ENCODE measurements at places on chromosomes 11 and 22.

DNA sequence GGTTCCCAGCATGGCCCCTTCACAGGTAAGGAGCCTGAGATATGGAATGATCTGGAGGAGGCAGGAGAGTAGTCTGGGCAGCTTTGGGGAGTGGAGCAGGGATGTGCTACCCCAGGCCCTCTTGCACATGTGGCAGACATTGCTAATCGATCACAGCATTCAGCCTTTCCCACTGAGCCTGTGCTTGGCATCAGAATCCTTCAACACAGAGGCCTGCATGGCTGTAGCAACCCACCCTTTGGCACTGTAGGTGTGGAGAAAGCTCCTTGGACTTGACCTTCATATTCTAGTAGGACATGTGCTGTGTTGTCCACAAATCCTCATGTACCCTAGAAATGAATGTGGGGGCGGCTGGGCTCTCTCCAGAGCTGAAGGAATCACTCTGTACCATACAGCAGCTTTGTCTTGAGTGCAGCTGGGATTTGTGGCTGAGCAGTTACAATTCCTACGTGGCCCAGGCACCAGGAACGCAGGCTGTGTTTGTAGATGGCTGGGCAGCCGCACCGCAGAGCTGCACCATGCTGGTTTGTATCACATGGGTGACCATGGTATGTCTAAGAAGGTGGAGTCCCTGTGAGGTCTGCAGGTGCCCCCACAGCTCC is 21.8 kb upstream of the PPP6R3 start:
- no peak for DNase-seq

DNA sequence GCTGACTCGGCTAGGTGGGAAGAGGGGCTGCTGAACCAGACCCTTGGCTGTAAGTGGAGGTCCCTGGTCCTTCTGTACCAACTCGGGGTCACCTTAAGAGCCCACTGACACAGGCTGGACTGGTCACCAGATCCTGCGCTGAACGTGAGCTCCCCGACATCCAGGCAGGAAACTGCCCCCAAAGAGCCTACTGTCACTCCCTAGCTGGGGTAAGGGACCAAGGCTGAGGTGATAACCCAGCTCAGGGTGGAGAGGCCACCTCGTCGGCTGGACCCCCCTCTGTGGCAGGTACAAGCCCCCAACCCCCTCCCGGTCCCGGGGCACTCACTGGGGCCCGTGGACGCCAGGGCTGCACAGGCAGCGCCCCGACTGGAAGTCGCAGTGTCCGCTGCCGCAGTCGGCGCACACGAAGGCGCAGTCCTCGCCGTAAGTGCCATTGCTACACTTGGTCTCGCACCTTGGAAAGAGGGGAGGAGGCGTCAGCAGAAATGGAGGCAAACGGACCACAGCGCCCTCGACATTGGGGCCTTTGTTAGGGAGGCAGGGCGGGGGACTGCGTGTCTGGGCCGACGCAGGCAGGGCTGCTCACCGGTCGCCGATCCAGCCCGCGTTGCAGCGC is 7.4 kb downstream of the SCARF2 start:
- no peak for DNase-seq

DNA sequence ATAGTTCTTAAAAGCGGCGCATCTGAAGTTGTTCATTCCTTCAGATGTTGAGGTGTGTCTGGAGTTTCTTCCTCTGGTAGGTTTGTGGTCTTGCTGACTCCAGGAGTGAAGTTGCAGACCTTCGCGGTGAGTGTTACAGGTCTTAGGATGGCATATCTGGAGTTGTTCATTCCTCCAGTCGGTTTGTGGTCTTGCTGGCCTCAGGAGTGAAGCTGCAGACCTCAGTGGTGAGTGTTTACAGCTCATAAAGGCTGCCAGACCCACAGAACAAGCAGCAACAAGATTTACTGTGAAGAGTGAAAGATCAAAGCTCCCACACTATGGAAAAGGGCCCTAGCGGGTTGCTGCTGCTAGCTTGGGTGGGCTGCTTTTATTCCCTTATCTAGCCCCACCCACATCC is 201.7 kb upstream of the PDGFD start:
- no peak for DNase-seq

GRCh38 chr11:64747961-64748665 is 4.2 kb upstream of the RASGRP2 start:
- no peak for DNase-seq

DNA sequence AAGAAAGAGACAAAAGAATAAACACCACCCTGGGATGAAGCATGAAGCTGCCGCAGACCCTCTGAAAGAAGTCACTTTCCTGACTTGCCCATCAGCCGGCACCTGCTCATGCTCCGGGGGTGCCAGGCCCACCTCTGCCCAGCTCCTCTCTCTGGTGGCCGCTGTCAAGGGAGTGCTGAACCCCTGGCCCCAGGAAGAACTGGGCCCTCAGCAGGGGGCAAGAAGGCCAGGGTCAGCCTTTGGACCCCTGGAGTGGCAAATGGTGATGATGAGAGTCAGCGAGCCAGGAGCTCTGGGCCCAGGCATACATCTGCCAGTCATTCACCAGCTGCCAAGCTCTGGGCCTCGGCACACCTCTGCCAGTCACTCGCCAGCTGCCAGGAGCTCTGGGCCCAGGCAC is 17.4 kb downstream of the TTLL8 start:
- no peak for DNase-seq

DNA sequence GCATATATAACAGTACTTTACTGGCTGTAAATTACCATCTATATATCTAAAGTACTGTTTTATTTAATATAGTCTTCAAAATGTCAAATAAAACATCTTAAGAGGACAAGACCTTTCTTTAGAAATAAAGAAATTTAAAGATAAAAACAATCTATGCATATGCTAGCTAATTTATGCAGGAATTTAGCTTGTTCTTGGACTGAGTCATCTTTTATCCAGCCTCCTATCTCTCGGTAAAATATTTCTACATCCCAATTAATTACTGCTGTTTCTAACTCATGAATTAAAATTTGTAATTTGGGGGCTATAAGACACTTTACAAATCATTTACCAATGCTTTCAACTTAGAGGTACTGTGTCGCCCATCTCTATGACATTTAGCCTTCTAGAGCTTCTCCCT is 72.8 kb upstream of the DDI1 start:
- DNase-seq = no peak

GRCh38 chr11:106463796-106464201 is 386.3 kb downstream of the AASDHPPT start:
- no peak for DNase-seq

- peak; percentile 64 for DNase-seq
These were observed 19.5 kb downstream of the PIK3IP1 start for GRCh38 chr22:31272522-31273446.

DNA sequence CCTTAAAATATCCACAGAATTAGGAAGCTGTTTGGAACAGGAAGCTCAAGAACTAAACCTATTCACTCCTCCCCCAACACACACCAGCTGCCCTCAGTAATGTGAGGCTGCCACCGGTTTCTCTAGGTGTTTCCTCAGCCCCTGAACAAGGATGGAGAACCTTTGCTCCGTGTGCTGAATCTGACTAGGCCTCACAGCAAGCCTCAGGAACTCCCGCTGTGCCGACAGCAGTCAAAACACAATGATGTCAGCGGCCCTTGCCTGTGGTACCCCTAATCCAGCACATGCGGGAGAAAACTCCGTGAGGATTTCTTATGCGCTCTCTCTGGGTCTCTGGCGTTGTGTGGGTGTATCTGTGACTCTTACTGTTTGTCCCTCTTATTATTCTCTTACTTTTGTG is 153.3 kb downstream of the EFCAB6 start:
- no peak for DNase-seq

- DNase-seq = no peak
These were observed 1.2 kb downstream of the ESS2 start for GRCh38 chr22:19143212-19143611.

DNA sequence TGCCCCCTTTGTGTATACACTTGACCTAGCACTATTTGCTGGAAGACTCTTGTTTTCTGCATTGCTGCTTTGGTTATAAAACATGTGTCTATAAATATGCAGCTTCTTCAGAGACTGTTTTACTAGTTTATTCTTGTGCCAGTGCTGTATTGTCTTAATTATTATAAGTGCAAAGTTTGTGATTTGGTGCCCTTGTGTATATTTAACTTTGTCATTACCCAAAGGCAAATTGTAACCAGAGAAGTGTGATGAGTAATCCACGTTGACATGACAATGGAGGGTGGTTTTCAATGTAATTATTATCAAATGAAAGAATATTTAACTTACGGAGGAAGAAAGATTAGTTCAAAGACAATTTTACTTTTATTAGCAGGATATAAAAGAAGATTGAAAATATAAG is 75.0 kb upstream of the PRODH start:
- no peak for DNase-seq

DNA sequence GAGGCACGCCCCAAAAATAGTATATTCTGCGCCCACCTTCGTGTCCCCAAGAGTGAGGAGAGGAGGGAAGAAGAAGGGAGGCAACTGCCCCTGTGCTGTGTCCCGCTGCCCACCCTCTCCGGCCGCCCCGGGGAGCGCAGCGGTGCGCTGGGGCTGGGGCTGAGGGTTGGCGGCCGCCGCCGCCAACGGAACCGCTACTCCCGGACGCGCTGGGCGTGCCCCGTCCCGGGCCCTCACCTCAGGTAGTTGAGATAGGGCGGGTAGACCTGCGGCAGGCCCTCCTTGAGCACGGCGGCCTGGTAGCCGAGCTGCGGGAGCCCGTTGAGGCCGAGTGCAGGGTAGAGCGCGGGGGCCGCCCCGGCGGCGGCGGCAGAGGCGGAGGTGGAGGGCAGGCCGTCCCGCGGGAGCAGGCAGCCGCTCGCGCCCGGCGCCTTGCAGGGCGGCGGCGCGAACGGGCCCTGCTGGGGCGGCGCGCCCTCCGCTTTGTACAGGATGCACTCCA is 2.4 kb downstream of the PGR start:
- DNase-seq = no peak

DNA sequence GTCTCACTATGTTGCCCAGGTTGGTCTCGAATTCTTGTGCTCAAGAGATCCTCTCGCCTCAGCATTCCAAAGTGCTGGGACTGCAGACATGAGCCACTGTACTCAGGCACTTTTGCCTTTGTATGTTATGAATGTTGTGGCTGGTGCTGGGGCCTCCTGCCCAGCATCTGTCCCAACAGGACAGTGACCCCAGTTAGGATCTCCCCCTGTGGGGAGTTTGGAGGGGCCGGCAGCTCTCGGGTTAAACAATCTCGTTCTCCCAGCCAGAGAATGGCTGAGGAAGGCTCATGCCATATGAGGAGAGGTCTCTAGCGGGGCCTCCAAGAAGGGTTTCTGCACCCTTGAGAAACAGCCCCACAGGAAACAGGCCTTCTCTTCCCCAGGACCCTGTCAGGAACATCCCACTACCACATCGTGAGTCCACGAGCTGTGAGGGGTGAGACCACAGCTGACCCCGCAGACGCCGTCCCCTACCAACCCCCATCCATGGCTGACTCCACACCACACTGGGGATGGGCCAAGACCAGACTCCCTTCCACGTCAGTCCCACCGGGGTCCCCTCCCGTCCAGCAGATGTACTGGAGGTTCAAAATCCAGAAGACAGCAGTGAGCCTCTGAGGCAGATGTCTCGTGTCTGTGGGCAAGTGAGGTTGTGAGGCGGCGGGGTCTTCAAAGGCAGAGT is 54.1 kb downstream of the SHANK2 start:
- no peak for DNase-seq

- no peak for DNase-seq
These were observed 25.3 kb downstream of the UEVLD start for GRCh38 chr11:18563090-18563730.

DNA sequence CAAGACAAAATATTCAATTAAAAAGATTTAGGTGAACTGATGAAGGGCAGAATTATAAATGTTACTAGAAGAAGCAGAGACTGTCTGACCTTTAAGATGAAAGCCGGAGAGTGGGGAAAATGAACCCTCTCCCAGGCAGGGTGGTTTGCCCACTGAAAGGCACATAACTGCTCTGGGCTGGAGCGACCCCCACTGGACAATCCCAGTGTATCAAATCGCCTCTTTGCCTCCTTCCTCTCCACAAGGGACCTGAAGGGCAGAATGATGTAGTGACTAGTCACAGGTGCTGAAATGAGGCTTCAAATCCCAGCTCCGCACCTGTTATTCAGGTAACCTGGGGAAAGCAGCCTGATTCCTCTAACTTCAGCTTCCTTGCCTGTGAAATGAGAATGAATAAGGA is 69.0 kb downstream of the EFCAB6 start:
- DNase-seq = no peak

- peak; percentile 72 for DNase-seq
These were observed at the start of gene APBB1 for GRCh38 chr11:6419009-6419631. Gene APBB1, minus strand, starts transcription at chr11:6419094. Its CDS starts 7,747 bp downstream, at chr11:6411347.

DNA sequence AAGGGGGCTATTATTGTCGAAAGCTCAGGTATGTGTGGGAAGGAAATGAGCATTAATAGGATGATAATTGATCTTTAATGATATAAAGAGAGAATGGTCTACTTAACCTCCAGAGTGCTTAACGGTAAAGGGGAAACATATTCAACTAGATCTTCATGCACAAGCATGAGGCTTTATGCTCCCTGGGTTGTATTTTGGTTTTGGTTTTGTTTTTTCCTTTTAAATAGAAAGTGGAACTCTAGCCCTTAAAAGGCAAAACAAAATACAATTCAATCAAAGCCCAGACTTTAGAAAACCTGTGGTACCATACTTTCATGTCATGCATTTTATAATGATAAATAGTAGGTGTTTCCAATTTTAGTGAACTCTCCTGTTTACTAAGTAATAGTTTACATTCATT is 622.7 kb downstream of the METTL15 start:
- no peak for DNase-seq

DNA sequence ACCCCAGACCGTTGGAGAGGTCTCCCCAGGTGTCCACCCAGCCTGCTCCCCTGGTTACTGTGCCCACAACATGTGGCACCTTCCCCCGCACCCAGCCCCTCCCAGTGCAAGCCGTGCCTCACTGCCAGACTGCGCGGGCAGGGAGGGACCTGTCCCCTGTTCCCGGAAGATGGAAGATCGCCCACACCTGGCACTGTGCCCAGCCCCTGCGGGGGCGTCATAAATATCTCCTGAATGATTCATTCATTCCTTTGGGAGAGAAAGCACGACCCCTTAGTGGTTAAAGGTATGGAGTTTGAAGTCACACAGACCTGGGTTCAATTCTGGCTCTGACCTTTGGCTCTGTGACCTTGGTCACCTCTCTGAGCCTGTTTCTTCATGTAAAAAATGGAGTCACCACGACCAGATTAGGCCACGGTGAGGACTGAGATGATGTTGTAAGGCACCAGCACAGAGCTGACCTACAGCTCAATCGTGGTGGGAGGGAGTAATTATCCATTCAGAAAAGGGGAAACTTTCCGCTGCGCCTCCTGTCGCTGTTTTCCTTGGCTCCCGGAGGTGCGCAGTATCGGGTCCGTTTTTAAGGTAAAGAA is 497 bp upstream of the SYT12 start:
- DNase-seq = no peak

- no peak for DNase-seq
These were observed 149.7 kb upstream of the PLET1 start for GRCh38 chr11:112410325-112410724.

DNA sequence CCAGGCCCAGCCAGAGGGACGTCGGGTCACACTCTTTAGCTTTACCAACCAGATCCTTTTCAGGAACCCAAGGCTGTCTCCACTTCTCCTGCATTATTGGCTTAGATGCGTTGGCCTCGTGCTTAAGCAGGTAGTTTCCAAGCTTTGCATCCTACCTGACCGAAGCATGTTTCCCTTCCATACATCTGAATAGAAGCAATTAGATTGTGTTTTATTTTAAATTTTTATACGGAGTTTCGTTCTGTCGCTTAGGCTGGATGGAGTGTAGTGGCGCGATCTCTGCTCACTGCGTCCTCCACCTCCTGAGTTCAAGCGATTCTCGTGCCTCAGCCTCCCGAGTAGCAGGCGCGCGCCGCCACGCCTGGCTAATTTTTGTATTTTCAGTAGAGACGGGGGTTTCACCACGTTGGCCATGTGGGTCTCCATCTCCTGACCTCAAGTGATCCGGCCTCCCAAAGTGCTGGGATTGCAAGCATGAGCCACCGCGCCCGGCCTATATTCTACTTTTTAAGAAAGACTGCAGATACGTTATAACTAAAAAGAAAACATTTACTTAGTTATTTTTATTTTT is 677 bp downstream of the DYNC2H1 start:
- no peak for DNase-seq
